Activated naive CD4-positive, alpha-beta T cell treated with anti-CD3 and anti-CD28 coated beads, Interleukin-2, amount 50 U/mL, for 16 hours (primary cell): ENCODE measurements at places on chromosomes 2 and 18.

DNA sequence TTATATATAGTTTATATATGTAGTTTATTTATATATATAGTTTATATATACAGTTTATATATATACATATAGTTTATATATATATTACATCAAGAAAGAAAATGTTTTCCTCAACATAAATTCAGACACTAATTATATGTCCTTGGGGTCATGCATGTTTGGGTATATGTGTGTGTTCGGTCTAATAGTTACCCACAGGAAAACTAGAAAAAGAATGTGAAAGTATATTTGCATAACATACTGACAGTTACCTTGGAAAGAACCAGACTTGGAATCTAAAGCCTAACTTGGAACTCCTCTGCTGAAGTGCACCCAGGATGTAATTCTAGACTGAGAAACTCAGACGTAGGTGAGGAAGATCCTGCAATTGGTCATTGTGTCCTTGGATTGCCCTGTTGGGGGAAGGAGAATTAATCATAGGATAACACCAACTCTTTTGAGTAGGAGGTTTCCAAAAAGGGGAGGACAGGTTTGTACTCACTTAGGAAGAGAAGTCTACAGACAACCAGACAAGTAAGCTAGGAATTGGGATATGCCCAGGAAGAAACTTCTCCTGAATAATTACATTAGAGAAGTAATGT, 8.9 kb upstream of the SLC25A12 start:
- DNase-seq: no peak

- DNase-seq: no peak
These were observed 33.8 kb upstream of the HAAO start for GRCh38 chr2:42826231-42826630.

- DNase-seq: no peak
These were observed 14.1 kb upstream of the INO80C start for GRCh38 chr18:35511833-35512232.

- no peak for DNase-seq
These were observed 484.8 kb downstream of the MBD2 start for GRCh38 chr18:53739700-53740099.

DNA sequence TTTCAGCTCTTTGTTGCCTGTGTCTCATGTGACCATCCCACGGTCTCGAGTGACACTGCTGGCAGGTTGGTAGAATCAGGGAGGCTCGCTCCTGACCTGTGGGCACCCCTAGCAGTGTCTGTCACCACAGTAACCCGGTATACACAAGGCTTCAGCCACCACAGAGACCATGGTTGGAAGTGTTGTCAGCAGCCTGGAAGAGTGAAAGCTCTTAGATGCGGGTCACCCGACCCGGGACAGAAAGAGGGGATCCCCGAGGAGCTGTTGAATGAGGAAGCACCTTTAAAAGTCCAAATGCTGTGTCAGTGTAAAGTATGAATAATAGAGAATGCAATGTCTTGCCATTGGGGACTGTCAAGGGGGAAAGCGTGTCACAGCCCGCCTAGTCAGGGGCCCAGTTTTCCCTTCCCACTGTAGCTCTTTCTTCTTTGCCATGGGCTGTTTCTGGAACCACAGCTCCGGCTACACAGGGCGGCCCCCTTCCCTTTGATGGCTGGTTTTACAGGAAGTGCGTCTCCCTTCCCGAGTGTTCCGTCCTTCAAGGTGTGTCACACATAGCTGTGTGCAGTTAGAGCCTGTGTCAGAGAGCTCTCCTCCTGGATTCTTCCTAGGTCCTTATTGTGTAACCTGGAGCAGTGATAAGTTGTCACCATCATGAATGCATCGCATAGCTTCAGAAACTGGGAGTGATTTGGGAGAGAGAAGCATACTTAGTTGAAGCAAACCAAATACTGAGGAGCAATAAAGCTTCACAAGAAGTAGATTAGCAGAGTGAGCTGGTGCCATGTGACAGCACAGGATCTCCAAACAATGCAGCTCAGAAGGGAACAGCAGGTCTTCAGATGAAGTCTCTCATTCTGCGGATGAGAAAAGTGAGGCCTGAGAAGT, 81.4 kb downstream of the MTCL1 start:
- DNase-seq: no peak

GRCh38 chr18:4653418-4653817, 198.3 kb upstream of the DLGAP1 start:
- no peak for DNase-seq

DNA sequence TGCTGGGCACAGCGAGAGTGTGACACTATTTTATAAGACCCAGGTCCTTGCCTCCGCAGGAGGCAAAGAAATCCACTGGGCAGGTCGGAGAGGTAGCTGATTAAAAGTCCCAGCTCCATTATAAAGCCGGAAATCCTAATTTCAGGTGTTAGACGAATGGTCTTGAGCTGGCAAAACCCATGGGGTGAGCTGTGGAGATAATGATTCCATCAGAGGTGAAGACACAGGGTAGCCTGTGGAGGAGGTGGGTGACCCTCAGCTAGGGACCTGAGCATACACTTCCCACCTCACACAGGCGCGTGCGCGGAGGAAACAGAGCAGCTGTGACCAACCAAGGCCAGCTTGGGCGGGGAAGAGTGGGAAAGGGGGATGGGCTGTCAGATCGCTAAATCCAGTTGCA, 201.7 kb upstream of the CXCR4 start:
- DNase-seq: no peak

DNA sequence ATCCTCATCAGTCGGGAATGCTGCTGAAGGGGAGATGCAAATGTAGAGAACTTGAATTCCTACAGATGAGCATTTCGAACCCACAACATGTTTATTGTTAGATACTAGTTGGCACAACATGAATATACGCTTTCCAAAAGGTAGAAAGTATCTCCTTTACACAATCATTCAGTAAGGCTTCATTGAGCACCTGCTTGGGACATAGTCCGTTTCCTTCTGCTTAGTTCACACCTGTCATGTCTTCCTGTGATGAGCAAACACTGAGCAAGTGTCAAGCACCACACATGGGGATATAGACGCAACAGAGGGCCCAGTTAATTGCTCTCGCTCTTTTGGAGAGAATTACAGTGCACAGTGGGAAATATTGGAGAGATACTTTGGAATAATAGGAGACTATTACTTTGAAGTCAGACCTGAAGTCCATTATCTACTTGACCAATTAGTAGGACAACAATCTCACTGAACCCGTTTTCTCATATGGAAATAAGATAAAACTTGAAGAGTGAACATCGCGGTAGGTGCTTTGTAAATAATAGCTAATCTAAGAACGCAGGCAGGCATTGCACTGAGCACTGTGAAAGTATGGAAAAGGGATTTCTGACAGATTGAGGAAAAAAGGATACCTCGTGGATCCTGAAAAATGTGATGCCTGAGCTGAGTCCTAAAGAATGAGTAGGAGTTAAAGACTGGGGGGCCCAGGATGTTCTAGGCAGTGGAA, 1.2 kb downstream of the CPSF3 start:
- no peak for DNase-seq

DNA sequence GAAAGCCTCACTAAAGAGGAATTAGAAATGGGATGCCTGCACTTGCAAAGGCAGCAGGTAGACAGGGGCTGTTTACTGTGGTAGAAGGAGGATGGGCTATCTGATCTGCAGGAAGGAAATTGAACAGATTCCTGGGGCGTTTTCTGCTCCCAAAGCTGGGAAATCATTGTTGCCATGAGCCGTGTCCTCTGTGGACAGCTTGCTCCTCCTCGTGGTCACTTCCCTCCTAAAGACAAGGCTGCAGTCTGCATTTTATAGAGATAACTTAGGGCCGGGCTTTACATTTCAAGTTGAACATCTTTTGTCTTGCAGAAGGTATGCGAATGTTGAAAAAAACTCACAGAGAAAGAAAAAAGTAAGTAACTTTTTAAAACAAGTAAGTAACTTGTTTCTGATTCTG, 50.9 kb downstream of the DCDC2C start:
- no peak for DNase-seq

- no peak for DNase-seq
These were observed 40.3 kb downstream of the COPS8 start for GRCh38 chr2:237125967-237126366.

- DNase-seq: peak; percentile 75
These were observed 412 bp upstream of the NCK2 start for GRCh38 chr2:105744091-105744908.
